ENCODE measurements at places on chromosomes 3 and 15.

- no peak for DNase-seq
Observed at GRCh38 chr3:45353070-45353469, 35.3 kb upstream of the LARS2 start.

GRCh38 chr3:16240229-16241023, 24.3 kb downstream of the DPH3 start:
- DNase-seq, result no peak

- no peak for DNase-seq
Observed at GRCh38 chr15:69848551-69849231, 249.0 kb downstream of the TLE3 start.

- no peak for DNase-seq
Observed at GRCh38 chr3:12188328-12188648, 29.6 kb upstream of the TIMP4 start.

DNA sequence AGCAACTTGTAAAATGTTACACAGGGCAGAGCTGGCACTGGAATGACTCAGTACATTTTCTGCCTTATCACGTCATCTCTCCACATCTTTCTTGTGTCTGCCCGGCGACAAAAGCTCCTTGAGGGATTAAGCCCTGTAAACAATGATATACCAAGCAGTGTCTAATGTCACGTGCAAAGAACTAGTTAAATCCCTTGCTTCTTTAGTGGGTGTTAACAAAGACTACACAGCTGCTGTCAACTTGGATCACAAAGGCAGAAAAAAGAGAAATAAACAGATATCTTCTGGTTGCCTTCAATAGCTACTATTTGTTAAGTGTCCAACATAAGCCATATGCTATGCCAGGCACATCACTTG, 48.1 kb upstream of the FRMD4B start:
- no peak for DNase-seq

DNA sequence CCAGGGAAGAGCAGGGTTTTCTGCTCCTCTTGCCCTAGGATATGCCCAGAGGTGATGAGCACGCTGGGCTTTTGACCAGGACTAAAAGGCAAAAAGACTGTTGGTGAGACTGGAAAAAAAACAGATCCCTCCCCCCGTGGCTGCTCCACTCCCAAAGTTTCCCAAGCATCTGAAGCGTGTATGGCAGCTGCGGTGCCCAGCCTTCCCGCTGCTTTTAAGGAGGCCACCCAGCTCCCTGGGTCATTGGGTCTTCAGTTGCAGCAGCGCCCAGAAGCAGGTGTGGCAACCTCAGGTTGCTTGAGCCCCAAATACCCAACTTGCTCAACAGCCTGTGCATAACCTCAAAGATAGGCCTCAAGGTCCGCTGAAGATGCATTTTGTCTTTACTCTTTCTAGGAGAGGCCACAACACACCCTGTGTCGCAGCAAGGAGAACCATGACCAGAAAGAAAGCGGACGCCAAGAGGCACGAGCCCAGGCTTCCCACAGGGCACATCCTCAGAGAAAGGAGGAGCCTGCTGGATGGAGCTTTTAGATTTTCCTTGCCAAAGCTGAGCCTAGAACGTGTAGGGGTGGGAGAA, 2.0 kb downstream of the SRGAP3 start:
- no peak for DNase-seq

DNA sequence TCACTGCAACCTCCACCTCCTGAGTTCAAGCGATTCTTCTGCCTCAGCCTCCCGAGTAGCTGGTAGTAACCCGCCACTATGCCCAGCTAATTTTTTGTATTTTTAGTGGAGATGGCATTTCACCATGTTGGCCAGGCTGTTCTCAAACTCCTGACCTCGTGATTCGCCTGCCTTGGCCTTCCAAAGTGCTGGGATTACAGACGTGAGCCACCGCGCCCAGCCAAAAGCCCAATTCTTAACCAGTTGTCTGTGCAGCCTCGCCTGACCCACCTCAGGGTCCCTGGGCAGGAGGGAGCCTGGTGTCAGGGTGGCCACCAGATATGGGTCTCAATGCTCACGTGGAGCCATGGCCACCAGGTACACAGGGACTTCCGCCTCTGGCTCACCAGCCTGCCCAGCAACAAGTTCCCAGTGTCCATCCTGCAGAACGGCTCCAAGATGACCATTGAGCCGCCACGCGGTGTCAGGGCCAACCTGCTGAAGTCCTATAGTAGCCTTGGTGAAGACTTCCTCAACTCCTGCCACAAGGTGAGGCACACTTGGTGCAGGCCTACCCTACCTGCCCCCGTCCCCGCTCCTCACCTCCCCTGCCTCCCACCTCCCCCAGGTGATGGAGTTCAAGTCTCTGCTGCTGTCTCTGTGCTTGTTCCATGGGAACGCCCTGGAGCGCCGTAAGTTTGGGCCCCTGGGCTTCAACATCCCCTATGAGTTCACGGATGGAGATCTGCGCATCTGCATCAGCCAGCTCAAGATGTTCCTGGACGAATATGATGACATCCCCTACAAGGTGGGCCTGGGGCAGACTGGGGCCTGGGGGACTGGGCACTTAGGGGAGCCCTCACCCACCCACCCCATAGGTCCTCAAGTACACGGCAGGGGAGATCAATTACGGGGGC, 48.6 kb downstream of the SEMA3G start:
- DNase-seq, result no peak

- no peak for DNase-seq
Observed at GRCh38 chr3:165476399-165477060, 280.3 kb upstream of the SLITRK3 start.

- DNase-seq, result no peak
Observed at GRCh38 chr3:63353383-63353782, 75.3 kb downstream of the SYNPR start.

DNA sequence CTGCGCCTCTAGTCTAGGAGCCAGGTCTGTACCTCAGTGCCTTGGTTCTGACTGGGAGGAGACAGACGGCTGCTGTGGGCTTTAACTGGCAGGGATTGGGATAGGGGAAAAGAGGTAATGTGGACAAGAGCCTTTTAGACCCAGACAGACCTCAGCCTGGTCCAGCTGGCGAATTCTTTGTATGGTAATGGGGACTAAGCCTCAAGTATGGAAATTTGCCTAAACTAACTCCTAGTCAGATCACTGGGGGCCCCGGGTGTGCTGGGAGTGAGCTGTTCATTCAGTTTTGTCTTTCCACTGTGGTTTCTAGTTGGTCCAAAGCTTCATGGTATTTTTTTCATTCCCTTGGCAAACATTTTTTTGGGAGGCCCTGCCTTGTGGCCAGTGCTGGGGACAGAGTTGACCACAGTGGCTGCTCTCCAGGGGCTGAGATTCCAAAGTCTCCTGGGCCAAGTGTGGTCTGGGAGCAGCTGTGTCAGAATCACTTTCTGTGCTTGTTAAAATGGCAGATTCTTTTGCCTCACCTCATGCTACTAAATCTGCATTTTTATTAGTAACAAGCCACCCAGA, 261.4 kb upstream of the C2CD4B start:
- DNase-seq, result no peak

GRCh38 chr3:10338164-10338470, 17.2 kb upstream of the SEC13 start:
- DNase-seq, result no peak

- no peak for DNase-seq
Observed at GRCh38 chr15:70081612-70082011, 16.1 kb downstream of the TLE3 start.

GRCh38 chr3:178966299-178967176, 105.1 kb downstream of the ZMAT3 start:
- no peak for DNase-seq

DNA sequence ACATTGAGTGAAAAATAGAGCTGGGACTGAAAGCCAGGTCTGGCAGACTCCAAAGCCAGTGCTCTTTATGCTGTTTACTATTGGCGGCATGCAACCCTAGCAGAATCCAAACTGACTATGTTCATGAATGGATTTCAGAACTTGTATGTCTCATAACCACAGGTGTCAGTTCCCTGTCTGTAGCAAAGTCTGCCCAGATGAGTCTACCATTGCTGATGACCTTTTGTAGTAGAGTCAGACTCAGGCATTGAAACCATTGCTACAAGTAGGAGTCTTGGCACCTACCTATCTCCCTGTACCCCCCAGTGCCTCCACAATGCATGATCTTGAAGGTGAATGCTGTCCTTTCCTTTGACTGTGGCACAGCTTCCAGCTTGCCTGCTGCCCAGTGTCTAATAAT, 157.2 kb upstream of the ROPN1 start:
- no peak for DNase-seq

DNA sequence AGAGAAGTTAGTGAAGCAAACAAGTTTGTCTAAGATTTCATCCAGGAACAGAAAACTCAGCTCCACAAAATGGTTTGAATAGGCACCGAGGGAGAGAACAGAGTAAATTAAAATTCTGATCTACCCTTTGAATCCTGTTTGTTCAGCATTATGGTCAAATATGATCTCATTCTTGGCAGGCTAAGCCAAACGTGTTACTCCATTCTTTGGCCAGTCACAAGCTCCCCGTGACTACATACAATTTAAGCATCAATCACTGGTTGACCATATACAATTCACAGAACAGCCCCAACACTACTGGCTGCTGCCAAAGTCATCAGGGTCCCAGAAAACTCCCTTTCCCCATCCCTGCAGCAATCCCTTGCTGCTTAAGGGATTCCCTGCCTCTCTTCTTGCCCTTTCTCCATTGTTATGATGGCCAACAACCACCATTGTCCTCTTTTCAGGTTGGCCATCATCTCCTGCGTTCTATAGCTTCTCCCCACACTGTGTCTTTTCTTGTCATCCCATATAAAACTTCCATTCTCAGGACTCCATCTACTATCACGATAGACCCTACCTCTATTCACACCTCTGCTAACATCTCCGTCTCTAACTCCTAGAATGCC, 46.3 kb downstream of the GOLIM4 start:
- DNase-seq, result no peak

- no peak for DNase-seq
Observed at GRCh38 chr3:67689806-67690205, 35.4 kb upstream of the SUCLG2 start.

DNA sequence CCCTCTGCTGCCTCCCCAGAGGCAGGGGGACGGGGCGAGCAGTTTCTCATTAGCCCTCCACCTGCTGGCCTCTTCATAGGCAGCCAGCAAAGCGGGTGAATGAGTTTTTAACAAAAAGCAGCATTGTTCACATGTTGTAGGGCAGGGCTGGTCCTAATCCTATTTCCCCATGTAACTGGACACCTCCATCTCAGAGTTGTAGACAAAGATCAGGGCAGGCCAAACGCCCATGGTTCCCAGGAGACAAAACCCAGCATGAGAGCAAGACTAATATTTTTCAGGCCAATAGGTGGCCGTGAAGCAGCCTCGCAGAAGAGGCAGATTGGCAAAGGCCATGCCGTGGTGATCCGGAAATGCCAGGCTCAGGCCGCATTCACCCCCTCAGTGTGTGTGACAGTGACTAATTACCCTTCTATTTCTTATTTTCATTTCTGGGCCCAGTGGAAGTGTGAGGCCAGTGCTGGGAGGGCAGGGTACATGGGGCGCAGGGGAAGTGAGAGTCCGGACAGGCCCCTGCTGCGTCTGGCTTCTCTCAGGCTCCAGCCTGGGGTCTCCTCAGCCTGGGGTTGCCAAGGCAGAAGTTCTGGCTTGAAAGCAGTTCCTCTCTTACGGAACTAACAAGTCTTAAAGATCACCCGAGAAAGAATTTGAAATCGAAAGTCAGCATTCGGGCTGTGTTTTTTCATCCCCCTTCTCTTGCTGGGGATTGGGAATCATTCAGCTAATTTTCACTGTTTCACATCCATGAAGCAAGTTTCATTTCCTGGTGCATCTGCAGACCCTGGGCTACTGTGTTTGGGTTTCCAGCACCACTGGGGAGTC, 64.8 kb downstream of the BOC start:
- no peak for DNase-seq

GRCh38 chr3:17771177-17772017, 29.0 kb upstream of the TBC1D5 start:
- DNase-seq, result no peak

GRCh38 chr3:172341482-172342059, 106.7 kb downstream of the GHSR start:
- DNase-seq, result no peak

Data from cortex of kidney (tissue), 1 donor.